ENCODE measurements at places on chromosomes 16 and 17.

GRCh38 chr16:72149676-72150464, 22.1 kb downstream of the PMFBP1 start:
- no peak for DNase-seq

DNA sequence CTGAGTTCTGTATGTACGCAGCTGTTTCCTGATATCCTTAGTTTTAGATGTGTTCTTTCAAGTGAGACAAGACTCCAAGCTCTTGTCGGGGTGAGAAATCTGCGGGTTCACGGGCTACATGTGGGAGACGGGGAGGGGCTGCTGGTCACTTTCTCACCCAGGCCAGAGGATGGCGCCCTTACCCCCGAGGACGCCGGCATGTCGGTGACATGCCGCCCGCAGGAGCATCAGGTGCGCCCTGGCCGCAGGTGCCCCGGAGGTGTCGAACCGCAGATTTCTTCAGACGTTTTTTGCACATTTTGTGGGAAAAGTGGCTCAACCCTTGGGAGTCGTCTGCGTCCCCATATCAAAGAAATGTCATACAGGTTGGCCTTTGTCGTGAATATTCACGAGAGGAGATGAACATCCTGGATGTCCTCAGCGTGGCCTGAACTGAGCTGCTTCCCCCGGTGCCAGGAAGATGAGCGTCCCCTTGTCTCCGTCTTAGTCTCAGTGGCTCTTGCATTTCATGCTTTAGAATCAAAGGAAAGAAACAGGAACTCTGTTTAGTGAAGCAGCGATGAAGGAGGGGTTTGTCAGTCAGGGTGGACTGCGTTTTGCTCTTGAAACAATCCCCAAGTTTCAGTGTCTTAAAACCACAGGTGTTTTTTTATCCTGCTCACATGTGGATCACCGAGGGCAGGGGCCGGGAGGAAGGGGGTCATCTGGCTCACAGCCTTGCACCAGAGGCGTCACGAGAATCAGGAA, 75.4 kb upstream of the ZNF750 start:
- no peak for DNase-seq

GRCh38 chr17:8476741-8477140, 41.1 kb downstream of the NDEL1 start:
- DNase-seq, result no peak

- DNase-seq, result no peak
Measured at GRCh38 chr16:14579266-14579665, 50.8 kb downstream of the PARN start.

Measured in SIG-M5 (cell line).